ENCODE measurements at places on chromosomes 7 and 10.
A peak's percentile ranks its signal among the peaks of the same experiment; 100 is the strongest.

DNA sequence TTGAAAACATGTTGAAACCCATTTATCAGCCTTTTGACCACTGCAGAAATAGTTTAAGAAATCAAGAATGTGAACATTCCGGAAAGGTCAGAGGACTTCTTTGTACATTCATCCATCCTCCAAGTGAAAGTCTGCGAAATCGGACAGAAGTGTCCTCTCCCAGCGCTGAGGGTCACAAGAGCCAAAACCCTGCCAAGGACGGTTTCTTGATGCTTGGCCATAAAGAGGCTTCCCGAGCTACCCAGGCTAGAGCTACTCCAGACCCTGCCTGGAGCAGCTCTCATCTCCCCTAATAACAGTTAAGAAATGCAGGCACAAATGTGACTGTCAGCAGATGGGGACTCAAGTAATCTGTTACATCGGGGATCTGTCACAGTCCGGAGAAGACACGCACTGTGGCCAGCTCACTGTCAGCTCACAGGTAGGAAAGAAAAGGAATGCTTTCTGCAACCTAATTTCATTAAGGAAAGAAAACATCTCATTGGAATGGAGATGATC is 4.5 kb upstream of the CYTH3 start:
- DNase-seq = no peak

DNA sequence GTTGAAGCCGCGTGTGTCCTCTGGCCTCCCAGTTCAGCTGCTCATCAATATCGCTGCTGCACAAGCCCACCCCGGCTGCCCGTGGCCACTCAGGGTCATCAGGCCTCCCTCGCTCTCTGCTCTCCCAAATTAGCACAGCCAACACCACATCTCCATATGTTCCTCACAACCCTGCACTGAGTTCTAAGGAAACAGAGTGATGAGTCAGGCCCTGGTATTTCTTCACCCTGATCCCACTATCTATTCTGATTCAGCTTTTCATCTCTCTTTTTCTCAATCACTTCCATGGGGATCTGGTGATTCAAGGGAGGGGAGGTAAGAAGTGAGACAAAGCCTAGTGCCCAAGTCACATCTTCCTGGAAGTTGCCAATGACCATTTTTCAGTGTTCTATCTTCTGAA is 23.8 kb downstream of the CYTH3 start:
- no peak for DNase-seq

GRCh38 chr7:87984088-87984487 is 50.0 kb downstream of the ADAM22 start:
- no peak for DNase-seq

DNA sequence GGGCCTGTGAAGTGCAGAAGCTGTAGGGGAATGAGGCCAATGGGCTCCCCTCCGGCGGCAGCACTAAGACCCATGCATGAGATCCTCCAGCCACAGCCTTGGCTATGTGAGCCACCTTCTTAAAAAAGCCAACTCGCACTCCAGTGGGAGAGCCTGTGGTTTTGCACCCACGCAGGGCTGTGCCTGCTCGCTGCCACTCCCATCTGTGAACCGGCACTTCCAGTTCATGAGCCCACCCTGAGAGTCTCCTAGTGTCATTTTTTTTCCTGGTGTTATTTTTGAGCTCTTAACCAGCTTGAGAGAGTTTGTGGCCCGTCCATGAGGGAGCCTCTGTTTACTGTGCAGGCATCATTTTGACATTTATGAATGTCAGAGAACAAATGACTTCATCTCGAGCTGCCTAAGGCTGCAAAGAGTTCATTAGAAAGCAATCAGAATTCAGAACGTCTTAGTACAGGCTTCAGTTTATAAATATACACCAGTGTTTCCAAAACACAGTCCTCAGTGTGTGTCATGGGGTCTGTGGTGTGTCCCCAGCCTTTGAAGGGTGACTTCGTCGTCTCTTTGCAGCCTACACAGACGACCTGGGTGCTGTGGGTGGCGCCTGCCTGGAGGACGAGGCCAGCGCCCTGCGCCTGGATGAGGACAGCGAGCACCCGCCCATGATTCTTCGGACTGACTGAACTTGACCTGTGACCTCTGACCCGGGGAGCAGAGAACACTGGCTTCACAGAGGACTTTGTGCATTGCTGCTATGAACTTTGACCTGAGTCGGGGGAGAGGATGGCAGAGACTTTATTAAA is 40.4 kb downstream of the WIPI2 start:
- no peak for DNase-seq

DNA sequence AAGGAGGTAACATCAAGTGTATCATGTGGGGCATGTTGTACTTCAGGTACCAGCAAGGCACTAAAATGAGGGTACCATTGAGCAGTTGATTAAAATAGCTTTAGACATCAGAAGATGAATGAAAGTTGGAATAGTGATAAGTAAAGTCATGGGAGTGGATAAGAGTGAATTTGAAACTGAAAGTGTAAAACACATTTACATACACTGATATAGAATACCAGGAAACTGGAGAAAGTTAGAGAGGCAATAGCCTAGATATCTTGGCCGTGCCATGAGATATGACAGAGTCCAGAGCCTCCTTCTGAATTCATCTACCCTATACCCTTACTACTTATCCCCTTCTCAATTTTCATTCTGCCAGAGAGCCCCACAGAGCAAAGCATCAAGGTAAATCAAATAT is 76.6 kb downstream of the GRM3 start:
- DNase-seq = no peak

- no peak for DNase-seq
These were observed 218.1 kb downstream of the CTNNA3 start for GRCh38 chr10:67477868-67478267.

- DNase-seq = no peak
These were observed 34.2 kb downstream of the TCERG1L start for GRCh38 chr10:131277278-131277677.

DNA sequence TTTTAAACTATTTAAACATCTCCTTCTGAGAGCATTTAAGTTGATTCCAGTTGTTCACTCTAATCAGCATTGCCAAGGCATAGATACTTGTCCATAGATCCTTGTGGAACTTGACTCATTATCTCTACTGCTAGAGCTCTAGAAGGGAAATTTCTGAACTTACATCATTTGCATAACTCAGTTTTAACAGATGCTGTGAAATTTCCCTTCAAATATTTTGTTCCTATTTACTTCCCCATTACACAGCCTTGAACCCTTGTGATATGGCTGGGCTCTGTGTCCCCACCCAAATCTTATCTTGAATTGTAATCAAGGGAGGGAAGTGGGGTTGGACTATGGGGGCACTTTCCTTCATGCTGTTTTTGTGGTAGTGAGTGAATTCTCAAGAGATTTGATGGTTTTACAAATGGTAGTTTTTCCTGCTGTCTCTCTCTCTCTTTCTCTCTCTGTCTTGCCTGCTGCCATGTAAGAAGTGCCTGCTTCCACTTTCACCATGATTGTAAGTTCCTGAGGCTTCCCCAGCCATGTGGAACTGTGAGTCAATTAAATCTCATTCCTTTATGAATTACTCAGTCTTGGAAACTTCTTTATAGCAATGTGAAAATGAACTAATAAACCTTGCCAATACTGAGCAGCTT is 25.4 kb downstream of the INSIG1 start:
- no peak for DNase-seq

DNA sequence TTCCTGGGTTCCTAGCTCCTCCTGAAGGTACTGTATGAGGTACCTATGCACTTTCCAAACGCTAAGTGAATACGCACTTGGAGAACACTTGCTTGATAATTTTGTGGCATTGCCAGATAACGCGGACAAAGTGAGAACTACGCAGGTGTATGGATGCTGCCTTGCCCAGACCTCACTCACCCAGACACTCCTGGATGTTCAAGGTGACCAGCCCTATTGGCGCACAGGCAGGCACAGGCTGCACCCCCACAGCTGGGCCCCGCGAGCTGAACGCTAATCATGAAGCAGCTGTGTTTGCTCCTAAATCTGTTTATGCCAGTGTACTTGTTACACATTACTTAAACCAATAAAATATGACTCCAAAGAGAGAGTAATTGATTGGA is 27.3 kb downstream of the DIP2C start:
- no peak for DNase-seq

DNA sequence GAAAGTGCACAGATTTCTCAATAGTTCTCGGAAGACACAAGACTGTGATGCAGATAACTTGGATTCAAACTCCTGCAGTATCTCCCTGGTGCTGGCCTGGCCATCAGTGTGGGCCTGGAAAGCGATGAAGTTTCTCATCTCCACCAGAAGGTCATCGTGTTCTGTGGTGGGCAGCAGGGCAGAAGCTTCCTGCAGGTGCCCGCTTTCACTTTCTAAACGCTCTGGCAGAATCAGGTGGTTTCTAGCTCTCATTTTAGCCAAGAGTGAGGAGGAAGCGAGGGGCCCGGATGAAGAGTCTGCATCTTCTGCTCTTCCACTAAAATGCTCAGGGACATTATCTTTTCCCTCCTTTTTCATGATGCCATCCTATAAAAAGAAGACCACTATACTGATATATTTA is 63.0 kb upstream of the DRGX start:
- no peak for DNase-seq

GRCh38 chr7:17558558-17559332 is 260.3 kb downstream of the AHR start:
- no peak for DNase-seq

DNA sequence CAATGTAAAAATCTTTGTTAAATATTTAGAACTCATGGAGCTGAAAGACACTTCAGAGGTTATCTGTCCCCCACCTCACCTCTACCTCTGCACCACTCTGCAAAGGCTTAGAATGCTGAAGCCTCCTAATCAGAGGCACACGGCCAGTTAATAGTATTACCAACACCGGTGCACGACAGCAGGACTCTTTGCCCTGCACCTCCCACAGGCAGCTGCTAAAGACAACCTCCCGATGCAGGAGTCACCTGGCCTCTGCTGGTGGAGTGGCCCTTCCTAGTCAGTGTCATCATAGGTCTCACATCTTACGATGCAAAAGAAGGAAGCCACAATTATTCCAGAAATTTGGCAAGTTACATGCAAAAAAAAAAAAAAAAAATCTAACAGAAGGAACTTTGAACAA is 66.6 kb upstream of the MGMT start:
- no peak for DNase-seq

DNA sequence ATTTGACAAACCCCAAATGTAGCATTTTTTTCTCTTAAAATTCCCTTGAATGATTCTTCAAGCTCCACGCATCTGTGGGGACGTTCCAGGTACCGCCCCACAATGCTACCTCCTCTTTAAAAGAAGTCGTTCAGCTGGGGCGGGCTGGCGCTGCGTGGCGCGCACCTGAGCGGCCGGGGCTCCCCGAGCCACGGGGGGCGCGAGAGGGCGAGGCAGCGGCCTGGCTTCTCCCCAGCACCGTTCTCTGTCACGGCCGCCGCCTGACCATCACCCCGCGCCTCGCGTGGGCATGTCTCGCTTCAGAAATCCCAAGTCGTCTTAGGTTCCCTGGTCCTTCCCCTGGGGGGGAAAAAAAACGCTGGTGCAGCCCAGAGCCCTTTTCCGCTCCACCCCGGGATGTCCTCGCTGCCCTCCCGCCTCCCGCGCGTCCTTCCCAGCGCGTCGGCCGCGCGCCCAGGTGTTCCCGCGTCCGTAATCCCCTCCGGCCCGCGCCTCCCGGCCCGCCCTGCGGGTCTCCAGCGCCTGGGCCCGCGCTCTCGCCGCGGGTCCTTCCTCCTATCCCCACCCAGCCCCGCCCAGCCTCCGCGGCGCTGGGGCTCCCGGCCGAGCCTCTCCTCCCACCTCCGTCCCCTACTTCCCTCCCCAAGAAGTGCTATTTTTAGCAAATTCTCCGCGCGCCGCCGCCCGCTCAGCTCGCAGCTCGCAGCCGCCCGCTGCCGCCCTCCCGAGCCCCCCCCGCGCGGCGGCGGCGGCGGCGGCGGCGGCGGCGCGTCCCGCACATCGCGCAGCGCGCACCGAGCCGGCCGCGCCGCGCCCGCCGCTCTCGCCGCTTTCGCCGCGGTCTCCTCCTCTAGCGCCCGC is 58.7 kb upstream of the PRPS1L1 start:
- DNase-seq = peak; percentile 52

DNA sequence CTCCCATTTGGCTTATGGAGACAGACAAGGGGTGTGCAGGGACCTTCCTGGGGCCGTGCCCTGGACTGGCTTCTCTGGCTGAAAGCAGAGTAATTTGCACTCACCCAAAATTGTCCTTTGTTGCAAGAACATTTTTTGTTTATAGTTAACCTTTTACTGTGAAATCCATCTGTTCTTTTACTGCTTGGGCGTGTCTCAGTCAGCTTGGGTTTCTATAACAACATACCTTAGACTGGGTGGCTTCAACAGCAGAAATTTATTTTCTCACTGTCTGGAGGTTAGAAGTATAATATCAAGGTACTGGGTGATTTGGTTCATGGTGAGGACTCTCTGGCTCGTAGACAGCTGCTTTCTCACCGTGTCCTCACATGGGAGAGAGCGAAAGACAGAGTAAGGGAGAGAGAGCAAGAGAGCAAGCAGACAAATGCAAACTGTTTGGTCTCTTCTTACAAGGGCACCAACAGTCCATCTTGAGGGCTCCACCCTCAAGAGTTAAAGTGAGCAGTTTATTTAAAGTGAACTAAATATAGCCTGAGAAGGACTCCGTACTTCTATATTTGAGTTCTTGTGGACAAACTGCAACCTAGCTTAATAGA is 131.0 kb upstream of the NPY start:
- DNase-seq = no peak

- no peak for DNase-seq
These were observed 72.0 kb downstream of the GRID1 start for GRCh38 chr10:86294346-86295265.

- no peak for DNase-seq
These were observed 3.2 kb upstream of the CEP55 start for GRCh38 chr10:93493162-93493561.

DNA sequence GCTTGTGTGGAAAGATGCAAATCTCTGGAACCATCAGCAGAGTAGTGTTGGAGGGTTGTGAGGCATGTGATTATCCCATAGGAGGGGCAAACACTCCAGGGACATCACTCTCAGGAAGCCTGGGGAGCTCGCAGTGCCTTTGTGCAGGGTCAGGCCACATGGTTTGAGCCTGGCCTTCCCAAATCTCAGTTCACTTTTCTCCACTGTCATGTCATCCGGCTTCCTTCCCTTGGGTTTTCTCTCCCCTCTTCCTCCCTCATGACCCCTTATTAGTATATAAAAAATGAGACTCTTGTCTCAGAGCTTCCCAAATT is 20.4 kb downstream of the TSPAN14 start:
- no peak for DNase-seq

DNA sequence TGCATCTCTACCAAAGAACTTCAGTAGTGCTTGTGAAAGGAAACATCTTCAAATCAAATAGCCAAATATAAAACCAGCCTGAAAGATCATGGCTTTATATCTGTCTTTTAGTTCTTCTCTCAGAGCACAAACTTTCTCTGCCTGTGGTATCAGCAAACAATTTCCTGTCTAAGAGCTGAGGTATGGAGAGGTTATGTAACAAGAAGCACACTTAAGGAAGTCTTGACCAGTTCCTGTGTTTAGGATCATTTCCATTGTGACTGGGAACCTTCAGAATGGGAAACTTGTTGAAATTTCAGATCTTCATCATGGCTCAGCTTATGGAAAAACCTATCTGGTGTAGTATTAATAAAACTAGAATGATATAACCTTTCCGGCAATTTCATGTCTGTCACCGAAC is 148.8 kb downstream of the MBL2 start:
- DNase-seq = no peak
